ENCODE measurements at places on chromosomes 13 and 19.

GRCh38 chr13:45678282-45678681 lies 23.8 kb upstream of the CBY2 start:
- no peak for DNase-seq

- no peak for DNase-seq
Measured at GRCh38 chr19:12628040-12629022, 17.6 kb downstream of the ZNF791 start.

GRCh38 chr19:11286312-11286974 lies 9.5 kb upstream of the TSPAN16 start:
- DNase-seq, result no peak

- DNase-seq, result no peak
Measured at GRCh38 chr13:108728370-108728769, 99.0 kb downstream of the MYO16 start.

GRCh38 chr13:104595511-104595910 lies 1529.3 kb upstream of the SLC10A2 start:
- DNase-seq, result no peak

DNA sequence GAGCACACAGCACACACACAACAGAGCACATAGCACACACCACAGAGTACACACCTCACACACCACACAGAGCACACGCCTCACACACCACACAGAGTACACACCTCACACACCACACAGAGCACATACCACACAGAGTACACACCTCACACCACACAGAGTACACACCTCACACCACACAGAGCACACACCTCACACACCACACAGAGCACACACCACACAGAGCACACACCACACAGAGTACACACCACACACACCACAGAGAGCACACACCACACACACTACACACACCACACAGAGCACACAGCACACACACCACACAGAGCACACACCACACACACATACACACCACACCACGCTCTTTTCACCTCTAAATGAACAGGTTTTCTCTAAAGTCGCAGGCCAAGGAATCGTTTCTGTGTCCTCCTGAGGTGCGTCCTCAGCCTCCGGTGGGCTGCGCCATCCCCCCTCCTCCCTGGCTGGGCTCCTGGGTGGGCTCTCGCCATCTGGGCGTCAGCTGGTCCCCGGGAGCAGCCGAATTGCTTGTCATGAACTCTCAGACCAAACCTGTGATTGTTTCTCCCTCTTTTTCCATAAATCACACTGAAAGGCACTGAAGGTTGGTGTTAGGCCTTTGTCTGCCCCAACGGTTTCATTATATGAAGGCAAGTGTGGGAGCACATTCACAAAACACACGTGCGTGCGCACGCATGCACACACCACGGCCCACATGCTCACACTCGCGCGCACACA lies 37.4 kb downstream of the TMEM255B start:
- DNase-seq, result no peak

GRCh38 chr13:42752731-42753130 lies 28.7 kb upstream of the FAM216B start:
- no peak for DNase-seq

DNA sequence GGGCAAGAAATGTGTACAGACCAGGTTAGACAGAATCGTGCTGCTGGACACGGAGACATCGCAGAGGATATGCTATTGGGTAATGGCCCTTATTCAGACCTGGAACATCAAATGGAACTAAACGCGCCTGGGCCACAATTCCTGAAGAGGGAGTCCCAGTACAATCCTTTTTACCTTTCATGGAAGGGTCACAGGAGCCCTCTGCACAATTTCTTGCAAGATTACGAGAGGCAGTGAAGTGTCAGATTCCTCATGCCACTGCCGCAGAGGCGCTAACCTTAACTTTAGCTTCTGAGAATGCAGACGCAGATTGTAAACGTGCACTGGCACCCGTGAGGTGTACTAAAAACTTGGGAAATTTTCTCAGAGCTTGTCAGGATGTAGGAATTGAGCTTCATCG lies 18.1 kb downstream of the CLEC4M start:
- DNase-seq, result no peak
